ENCODE measurements at places on chromosomes 1 and 21.

GRCh38 chr1:176926330-176927086 lies 238.0 kb downstream of the ASTN1 start:
- DNase-seq, result no peak

GRCh38 chr1:233945573-233945972 lies 41.1 kb downstream of the SLC35F3 start:
- DNase-seq, result no peak

DNA sequence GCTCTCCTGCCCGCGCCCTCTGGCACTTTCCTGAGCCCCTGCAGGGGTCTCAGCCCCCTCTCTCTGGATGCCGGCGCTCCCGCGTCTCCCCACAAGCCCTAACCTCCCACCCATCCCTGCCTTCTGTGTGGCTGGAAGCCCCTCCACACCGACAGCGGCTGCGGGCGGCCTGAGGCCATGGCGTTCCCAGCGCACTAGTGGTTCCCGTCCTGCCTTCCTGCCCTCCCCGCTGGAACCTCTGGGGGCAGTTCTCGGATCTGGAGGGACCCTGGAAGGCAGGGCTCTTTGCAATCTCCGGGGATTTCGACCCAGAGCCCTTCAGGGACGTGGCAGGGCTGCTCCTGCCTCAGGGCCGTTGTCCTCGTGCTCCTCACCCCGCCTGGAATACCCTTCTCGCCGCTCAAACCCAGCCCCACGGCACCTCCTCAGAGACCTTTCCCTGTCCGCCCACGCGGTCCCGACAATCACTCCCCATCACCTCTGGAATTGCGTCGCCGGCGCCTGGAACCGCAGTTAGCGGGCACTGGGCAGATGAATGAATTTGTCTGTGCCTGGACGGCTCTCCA lies 493 bp upstream of the ESPN start:
- DNase-seq, result no peak

- no peak for DNase-seq
Observed at GRCh38 chr1:228849011-228849541, 113.8 kb downstream of the RHOU start.

DNA sequence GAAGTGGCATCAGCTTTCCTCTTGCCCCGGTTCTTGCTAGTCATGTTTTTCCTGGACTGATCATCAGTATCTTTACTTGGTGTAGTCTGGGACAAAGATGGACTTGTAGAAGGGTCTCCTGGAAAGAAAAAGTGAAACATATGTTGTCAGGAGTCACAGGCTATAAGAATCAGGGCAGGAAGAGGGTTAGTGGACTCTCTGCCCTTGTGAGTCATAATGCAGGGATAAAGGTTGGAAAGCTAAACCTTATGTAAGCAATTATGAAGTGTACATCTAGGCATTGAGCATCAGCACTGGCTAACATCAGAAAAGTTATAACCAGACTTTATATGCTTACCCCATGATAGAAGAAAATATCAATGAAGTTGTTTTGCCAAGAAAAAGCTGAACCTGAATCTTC lies 51.2 kb downstream of the XKR8 start:
- DNase-seq, result no peak

- peak; percentile 33 for DNase-seq
Observed at GRCh38 chr1:116769994-116770393, 15.8 kb downstream of the CD2 start.

Measured in CD4-positive, alpha-beta T cell treated with Interleukin-2 at 100 ng/mL for 4 hours (primary cell).